Astrocyte of the hippocampus (primary cell): ENCODE measurements at places on chromosomes 2 and 18.

GRCh38 chr18:75157851-75158250 is 51.1 kb downstream of the PTGR3 start:
- DNase-seq: no peak

- no peak for DNase-seq
Measured at GRCh38 chr2:173079141-173079540, 3.5 kb downstream of the MAP3K20 start.

GRCh38 chr2:152629202-152629601 is 88.1 kb downstream of the PRPF40A start:
- DNase-seq: no peak

DNA sequence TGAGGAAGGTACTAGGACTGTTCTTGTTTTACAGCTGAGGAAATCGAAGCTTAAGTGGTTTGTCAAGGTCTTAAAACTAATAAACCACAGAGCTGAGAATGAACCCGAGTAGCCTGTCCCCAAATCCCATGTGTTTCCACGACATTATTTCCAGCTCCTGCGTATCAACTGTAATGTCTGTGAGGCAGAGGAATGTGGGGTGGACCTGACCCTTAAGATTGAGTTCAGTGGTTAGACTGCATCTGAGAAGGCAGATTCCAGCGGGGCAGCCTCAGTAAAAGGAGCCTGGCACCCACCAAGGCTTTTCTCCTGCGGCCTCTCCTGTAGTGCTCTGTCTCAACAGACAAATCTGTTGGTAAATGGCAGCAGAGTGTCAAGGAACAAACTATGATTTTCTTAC is 81.9 kb upstream of the TMEM178A start:
- DNase-seq: peak; percentile 60

- no peak for DNase-seq
Measured at GRCh38 chr2:239253264-239253663, 147.6 kb downstream of the HDAC4 start.

DNA sequence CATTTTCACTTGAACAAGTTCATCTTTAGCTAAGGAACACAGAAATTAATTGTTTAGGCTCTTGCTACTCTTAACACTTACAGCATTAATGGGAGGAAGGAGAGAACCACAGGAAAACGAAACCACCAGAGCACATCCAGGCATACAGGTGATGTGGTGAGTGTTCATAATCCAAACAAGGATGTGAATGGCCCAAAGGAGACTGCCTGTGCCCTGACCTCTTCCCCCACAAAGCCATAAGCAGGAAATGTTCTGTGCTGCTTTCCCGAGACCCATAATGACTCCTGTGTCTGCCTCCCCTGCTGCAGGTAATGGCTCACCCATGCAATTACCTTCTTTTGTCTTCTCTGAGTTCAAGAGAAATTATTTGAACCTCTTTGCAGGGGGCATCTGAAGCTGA is 295.9 kb upstream of the LINC00305 start:
- DNase-seq: no peak

- no peak for DNase-seq
Measured at GRCh38 chr18:38948436-38948835, 1382.8 kb upstream of the CELF4 start.

GRCh38 chr18:3248062-3248657 is 559 bp downstream of the MYL12A start:
- DNase-seq: peak; percentile 58

DNA sequence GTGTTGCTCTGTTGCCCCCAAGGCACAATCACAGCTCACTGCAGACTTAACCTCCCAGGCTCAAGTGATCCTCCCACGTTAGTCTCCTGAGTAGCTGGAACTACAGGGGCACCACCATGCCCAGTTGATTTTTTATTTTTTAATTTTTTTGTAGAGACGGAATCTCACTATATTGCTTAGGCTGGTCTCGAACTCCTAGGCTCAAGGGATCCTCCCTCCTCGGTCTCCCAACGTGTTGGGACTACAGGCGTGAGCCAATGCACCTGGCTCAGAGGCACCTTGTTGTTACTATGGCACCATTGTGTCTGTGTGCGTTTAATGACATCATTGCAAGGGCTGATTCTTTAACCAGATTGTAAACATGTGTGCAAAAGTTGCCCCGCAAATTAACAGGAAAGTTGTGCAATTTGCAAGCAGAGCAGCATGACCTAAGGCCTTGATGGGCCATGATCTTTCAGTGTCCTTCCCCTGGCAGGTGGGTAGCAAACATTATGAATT is 22.6 kb downstream of the TCF23 start:
- DNase-seq: no peak

DNA sequence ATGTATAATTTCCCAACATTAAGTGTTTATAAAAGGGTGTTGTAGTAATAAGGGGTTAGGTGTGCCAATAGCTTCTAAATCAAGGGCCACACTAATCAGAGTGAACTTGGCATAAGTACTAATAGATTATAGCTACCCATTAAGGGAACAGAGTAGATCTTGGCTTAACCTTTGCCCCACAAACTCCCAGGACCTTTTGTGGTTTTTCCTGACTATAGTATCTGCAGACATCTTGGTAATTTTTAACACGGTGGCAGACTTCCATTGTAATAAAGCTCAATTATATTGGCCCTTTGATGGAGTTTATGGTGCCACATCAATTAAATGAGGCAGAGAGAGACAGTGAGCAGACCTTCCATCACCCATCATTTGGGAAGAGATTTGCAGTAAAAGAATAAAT is 358.5 kb upstream of the HNRNPA3 start:
- no peak for DNase-seq

GRCh38 chr2:190625691-190626090 is 23.2 kb upstream of the NAB1 start:
- no peak for DNase-seq

- DNase-seq: no peak
Measured at GRCh38 chr2:229032608-229033234, 238.4 kb downstream of the PID1 start.

GRCh38 chr18:9673296-9674251 is 34.5 kb upstream of the RAB31 start:
- peak; percentile 40 for DNase-seq

- no peak for DNase-seq
Measured at GRCh38 chr2:240390091-240391073, 45.1 kb upstream of the GPC1 start.

GRCh38 chr2:66109419-66109818 is 325.5 kb upstream of the MEIS1 start:
- DNase-seq: no peak

DNA sequence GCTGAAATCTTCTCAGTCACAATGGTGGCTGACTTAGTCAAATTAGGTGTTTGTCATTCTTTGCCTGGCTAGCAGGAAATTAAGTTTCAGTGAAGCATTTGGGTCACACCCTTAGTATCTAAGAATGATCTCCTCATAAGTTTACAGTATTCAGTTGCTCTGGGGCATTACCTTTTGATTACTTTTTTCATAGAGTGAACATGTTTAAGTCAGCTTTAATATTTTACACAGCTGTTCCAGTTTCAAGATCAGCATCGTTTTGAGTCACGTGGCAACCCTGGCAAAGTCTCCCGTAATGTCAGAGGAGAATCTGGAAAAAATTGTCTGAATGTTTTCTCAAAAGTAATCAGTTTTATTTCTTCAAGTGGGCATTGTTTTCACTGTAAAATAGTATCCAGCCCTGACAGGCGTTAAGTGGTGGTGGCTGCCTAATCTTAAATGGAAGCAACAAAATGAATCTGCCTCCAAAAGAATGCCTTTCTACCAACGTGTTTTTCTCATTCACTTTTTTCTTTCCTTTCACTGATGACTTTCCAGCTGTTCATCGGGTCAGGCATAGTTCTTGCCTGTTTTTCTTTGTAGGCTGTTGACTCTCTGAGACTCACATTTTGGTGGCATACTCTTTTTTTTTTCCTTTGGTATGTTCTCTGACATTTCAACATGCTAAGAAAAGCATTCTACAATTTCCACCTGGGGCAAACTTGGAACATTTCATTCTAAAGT is 319.6 kb upstream of the TCF4 start:
- DNase-seq: peak; percentile 5

DNA sequence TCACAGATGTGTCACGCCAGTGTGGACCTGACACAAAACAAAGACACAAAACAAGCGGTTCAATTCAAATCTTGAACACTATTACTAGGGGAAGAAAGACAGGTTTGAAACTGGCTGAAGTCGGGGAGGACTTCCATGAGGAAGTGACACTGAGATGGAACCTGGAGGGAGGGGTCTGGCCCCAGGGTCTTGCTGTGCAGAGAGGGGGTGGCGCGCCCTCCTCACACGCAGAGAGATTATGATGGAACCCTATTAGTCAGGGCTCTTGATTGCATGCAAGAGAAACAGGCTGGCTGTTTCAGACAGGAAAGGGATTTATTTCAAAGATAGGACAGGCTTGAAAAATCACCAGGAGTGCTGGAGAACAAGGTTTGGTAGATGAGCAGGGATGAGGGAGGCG is 363.6 kb upstream of the HS6ST1 start:
- no peak for DNase-seq

GRCh38 chr18:48878471-48878870 is 72.3 kb downstream of the SMAD7 start:
- no peak for DNase-seq

GRCh38 chr2:112140205-112140802 is 2.1 kb downstream of the FBLN7 start:
- no peak for DNase-seq

DNA sequence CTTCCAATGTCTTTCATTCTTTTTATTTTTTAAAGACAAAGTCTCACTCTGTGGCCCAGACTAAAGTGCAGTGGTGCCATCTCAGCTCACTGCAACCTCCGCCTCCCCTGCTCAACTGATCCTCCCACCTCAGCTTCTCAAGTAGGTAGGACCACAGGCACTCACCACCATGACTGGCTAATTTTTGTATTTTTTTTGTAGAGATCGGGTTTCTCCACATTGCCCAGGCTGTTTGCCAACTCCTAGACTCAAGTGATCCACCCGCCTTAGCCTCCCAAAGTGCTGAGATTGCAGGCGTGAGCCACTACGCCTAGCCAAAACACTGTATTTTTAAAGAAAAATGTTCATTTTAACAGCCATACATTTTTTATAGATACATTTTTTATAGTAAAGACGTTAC is 12.7 kb downstream of the GCKR start:
- peak; percentile 57 for DNase-seq

DNA sequence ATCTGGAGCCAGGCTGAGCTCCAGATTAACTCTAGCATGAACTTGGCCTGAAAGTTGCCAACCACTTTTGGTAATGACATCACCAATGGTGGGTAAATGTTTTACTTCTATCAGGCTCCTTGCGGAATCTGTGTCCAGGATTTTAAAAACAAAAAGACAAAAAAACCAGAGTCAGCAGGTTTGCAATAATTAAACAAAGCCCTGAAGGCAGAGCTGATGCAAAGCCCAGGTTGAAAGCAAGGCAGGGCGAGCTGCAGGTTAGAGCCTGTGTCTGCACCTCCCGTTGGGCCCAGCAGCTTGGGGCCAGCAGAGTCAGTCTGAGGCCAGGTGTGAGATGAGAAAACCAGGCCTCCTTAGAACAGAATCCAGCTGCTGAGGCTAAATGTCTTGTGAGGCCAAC is 29.1 kb upstream of the ALK start:
- no peak for DNase-seq

- no peak for DNase-seq
Measured at GRCh38 chr2:47501374-47502200, 98.6 kb downstream of the MSH2 start.

- DNase-seq: no peak
Measured at GRCh38 chr2:202411097-202411496, 35.0 kb downstream of the BMPR2 start.

DNA sequence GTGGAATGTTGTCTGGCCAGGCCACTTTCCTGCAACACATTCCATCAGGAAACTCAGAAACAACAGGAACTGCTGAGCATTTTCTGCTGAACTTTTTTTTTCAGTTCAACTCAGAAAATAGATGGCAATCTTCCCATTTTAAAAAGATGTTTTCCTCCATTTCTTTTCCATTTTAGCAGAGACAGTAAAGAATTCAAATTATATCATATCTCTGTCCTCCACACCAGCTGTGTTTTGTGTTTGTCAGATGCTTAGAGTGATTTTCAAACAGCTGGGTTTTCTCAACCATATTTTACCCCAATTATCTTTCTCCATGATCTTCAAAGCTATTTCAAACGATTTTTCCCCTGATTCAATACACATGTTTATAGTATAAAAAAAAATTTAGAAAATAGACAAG is 713.4 kb downstream of the LRRTM4 start:
- DNase-seq: peak; percentile 0

- DNase-seq: peak; percentile 67
Measured at GRCh38 chr2:191501561-191502168, 176.3 kb upstream of the NABP1 start.

- peak; percentile 73 for DNase-seq
Measured at GRCh38 chr18:44679914-44680272, 795 bp upstream of the SETBP1 start.

- no peak for DNase-seq
Measured at GRCh38 chr18:9404565-9405060, 70.0 kb downstream of the TWSG1 start.

- peak; percentile 55 for DNase-seq
Measured at GRCh38 chr2:23791030-23791429, 135.9 kb downstream of the ATAD2B start.

- DNase-seq: no peak
Measured at GRCh38 chr18:11037533-11038240, 111.7 kb downstream of the PIEZO2 start.

DNA sequence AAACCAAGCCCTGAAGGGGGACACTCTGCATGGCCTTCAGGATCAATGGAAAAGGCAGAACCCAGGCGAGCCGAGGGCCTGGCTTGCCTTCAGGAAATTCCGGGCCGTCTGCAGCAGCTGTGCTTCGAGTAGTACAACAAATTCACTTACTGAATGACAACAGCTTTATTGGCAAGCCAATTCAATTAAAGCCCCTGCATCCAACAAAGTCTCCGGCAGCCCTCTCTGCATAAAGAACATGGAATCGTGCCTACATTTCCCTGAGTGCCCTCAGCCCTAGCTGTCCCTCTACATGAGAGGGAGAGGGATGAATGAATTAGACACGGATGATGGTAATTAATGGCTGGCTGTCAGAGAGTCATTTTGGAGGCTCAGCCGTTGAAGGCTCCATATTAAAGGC is 189.0 kb downstream of the BCL11A start:
- no peak for DNase-seq

- peak; percentile 6 for DNase-seq
Measured at GRCh38 chr18:27723168-27723567, 453.8 kb downstream of the CDH2 start.

GRCh38 chr2:240461471-240462072 is 26.1 kb downstream of the GPC1 start:
- no peak for DNase-seq

- DNase-seq: no peak
Measured at GRCh38 chr18:70428439-70428838, 139.6 kb downstream of the SOCS6 start.

DNA sequence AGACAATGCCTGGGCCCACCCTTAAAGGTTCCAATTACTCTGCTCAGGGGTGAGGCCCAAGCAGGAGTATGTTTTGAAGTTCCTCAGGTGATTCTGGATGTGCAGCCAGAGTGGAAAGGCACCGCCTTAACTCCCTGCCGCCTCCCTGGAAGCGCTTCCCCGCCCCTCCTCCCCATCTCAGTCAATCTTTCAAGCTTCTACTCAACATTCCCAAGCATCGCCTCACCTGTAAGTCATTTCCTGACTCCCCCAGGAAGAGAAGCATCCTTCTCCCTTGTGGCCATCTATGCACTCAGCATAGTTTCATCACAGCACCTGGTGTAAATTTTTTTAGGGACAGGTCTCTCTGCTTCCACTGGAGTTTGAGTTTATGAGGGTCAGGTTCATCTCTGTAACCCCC is 67.5 kb downstream of the MYL12B start:
- DNase-seq: no peak

- DNase-seq: peak; percentile 87
Measured at GRCh38 chr2:64646007-64646880, 7.5 kb downstream of the SERTAD2 start.
